ENCODE measurements at places on chromosomes 6 and 20. TPM values are rescaled to one million over a fixed set of nuclear protein-coding genes. Genes with fewer than 3 reads are reported as not detected.

DNA sequence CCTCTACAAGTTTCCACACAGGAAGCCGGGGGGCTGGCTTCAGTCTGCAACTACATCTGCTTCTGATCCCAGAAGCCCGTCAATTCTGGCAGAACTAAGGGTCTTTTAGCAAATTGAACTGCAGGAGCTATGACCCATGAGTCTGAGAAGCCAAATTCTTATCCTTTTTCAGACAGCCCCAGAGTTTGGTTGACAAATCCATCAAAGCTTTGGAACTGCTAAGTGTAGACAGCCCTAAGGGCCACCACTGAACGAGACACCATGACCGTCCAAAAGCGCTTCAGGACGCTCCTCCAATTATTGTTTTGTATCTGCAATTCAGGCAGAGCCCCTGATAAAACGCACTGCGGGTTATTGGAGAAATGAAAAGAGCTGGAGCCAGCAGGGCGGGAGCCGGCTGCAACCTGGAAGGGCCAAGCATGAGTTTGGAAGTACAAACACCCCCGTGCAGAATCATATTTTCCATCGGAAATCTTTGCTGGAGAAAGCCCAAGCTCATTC is 67.1 kb downstream of the GNAS-AS1 start:
- no peak for DNase-seq

DNA sequence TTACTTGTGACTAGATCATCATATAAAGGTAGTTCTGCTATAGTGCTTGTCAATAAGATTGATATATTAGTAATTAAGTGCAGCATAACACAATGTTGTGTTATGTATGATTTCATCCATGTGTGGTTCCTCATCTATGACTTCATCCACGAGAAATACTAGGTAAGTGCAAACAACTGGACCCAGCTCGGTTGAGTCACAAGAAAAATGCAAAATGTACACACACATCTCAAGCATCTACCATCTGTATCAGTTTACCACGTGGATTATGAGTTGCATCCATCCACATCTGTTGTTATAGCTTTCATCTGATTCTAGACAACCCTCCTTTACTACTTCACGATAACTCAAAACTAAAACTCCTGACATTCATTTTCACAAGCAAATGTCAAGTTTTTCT is 517.0 kb upstream of the CITED2 start:
- no peak for DNase-seq

DNA sequence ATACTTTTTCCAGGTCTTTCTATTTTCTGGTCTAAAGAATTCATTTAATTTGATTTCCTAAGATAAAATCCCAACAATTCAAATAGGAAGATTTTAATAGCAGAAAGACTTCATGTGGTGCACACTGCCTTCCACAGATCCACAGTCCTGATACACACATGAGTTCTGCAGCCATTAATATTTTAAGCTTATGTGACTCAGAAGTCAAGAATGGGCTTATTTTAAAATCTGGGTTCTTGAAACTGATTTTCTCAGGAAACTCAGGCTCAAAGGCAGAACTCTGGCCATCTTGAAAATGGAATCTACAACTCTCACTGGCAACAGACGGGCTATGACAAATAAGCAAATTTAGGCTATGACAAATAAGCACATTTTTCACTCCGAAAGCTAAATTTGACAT is 88.2 kb downstream of the COL12A1 start:
- no peak for DNase-seq

DNA sequence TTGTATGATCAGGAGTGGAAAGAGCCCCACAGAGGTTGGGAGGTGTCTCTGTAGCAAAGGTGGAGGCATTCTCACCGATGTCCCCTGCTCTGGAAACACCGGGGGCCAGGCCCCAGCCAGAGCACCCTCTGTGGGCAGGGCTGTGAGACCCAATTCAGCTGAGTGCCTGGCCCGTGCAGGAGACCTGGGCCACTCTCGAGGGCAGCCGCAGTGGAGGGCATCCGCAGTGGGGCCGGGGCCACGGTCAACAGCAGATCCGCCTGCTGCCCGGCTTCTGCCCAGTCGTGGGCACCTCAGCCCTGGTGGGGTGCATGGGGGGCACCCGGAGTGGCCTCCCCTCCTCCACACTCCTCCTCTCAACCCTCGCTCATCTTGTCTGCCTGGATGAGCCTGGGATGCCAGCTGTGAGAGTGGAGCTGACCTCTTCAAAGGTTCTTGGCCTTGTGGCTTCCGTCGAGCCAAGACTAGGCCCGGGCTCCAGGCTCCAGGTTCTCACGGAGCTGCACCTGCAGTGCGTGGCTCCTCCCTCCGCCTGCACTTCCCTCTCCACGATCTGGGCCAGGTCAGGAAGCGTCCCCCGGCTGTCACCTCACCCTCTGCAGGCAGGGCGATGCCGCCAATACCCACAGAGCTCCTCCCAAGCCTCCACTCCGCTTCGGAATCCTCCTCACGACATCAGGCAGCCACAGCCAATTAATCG is 134.8 kb downstream of the TAF4 start:
- DNase-seq = no peak

GRCh38 chr6:139944131-139944530 is 569.7 kb upstream of the CITED2 start:
- no peak for DNase-seq

DNA sequence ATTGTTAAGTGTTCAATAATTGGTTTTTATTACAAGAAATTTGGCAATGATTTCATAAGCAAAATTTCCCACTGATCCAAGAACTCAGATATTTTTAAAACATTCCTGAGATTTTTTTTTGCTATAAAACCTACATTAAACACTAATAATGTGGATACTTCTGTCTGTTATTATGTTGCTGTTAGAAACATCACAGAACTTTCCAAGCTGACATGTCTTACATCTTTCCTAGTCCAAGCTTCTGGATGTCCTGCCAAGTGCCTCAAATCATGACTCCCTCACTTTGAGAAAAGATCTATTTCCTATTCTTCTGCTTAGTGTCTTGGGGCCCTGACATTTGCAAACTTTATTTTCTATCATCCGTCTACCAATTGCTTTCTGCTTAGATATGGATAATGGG is 110.8 kb downstream of the RFPL4B start:
- no peak for DNase-seq

GRCh38 chr6:137033828-137034227 is 10.9 kb downstream of the IL20RA start:
- DNase-seq = no peak

- no peak for DNase-seq
These were observed 104.3 kb downstream of the RNF144B start for GRCh38 chr6:18491308-18492045.

DNA sequence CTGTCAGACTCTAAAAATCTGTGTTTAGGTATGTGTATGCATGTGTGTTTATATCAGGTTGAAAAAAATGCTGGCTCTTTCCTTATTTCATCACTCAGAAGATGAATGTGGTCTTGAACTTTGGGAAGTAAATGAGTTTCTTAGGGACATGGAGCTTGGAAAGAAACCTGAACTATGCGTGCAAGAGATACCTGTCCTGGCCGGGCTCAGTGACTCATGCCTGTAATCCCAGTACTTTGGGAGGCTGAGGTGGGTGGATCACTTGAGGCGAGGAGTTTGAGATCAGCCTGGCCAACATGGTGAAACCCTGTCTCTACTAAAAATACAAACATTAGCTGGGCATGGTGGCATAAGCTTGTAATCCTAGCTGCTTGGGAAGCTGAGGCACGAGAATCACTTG is 4.4 kb upstream of the GLP1R start:
- DNase-seq = no peak

DNA sequence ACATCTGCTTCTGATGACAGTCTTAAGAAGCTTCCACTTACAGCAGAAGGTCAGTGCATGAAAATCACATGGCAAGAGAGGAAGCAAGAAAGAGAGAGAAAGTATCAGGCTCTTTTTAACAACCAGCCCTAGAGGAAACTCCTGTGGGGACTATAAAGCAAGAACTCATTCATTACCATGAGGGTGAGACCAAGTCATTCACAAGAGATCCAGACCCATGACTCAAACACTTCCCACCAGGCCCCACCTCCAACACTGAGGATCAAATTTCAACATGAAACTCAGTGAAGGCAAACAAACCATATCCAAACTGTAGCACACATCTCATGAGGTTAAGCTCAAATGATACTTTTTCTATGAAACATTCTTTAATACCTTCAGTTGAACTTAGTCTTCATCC is 643.2 kb upstream of the SYNCRIP start:
- DNase-seq = no peak

GRCh38 chr20:42095221-42095620 is 477.0 kb upstream of the CHD6 start:
- DNase-seq = no peak

- no peak for DNase-seq
These were observed 25.5 kb upstream of the SSTR4 start for GRCh38 chr20:23009636-23010035.

GRCh38 chr20:59071216-59071615 is 28.6 kb upstream of the PRELID3B start:
- DNase-seq = no peak

DNA sequence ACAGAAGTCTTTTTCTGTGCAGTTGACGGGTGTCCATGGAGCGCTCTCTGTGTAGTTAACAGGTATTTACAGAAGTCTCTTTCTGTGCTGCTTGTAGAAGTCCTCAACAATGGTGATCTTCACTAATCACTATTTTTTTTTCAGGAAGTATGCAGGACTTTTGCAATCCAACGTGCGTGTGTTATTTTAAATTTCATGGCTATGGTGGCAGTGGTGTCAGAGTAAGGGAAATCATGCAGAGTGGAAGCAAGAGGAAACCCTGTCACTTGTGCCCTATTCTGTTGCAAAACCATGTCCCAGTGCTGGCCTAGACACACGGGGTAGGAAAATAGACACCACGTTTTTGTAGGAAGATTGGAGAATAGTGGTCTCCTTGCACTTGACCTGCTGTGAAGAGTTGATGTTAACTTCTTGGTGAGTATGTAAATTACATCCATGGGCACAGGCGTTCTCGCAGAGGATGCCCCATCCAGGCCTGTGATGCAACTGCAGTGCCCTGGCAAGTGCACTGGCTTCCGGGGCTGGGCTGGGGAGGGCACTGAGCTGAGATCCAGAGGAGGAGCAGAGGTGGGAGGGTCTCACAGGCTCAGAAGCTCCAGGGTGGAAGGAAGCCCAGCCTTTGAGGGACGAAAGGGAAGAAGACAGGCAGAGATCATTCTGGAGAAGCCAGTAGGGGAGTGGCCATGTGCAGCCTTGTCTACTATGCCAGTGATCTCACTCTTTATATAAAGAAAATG is 146.5 kb downstream of the SYCP2 start:
- DNase-seq = no peak

DNA sequence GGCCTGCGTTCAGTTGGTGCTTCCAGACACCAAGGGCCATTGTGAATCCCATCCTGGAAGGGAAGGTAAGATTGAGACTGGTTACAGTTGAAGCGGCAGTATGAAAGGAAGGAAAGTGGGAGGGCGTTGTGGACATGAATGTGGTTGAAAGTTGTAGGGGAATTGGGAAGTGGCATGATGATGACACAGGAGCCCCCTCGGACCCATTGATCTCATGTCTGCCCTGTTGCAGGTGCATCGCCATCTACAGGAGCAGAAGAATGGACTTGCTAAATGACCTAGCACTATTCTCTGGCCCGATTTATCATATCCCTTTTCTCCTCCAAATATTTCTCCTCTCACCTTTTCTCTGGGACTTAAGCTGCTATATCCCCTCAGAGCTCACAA is 5.5 kb downstream of the HLA-DQA1 start:
- DNase-seq = no peak

Gene HRH3
- 0.21 TPM for total RNA-seq

Gene CRIP3
- not detected for total RNA-seq

Gene HLA-E
- total RNA-seq = 896 TPM

Gene TFAP2A
- total RNA-seq = 0.21 TPM

Gene SIRPB1
- 0.43 TPM for total RNA-seq

Gene GGTLC1
- not detected for total RNA-seq

Gene SLC22A16
- not detected for total RNA-seq

Gene ESF1
- 5.7 TPM for total RNA-seq
